NCI-H446 (cell line): ENCODE measurements at places on chromosomes 2 and 18.
A peak's percentile ranks its signal among the peaks of the same experiment; 100 is the strongest.

- DNase-seq, result no peak
Observed at GRCh38 chr2:223068071-223068470, 16.1 kb downstream of the KCNE4 start.

GRCh38 chr2:162888652-162889051 is 50.1 kb upstream of the KCNH7 start:
- DNase-seq, result peak; percentile 12

DNA sequence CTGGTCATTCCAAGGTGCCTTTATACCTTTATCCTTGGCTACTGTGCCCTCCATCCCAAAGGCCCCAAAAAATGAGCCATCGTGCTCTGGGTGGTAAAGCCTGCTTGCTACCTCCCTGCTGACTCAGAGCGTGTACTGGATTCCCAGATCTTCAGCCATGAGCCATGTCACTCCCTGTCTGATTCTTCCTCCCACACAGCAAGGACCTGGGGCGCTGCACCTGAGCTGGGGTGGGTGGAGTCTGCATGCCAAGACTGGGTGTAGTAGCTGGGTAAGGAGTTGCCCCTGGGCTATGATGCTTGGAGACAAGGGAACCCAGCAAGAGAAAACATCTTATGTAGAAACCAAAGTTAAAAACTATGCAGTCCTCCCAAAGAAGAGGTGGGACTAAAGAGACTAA is 37.2 kb upstream of the APCDD1 start:
- no peak for DNase-seq

- DNase-seq, result peak; percentile 28
Observed at GRCh38 chr2:173076581-173077345, 1.1 kb downstream of the MAP3K20 start.

GRCh38 chr2:238456970-238457926 is 30.5 kb downstream of the ASB1 start:
- no peak for DNase-seq

- no peak for DNase-seq
Observed at GRCh38 chr2:567865-568638, 109.2 kb downstream of the TMEM18 start.

DNA sequence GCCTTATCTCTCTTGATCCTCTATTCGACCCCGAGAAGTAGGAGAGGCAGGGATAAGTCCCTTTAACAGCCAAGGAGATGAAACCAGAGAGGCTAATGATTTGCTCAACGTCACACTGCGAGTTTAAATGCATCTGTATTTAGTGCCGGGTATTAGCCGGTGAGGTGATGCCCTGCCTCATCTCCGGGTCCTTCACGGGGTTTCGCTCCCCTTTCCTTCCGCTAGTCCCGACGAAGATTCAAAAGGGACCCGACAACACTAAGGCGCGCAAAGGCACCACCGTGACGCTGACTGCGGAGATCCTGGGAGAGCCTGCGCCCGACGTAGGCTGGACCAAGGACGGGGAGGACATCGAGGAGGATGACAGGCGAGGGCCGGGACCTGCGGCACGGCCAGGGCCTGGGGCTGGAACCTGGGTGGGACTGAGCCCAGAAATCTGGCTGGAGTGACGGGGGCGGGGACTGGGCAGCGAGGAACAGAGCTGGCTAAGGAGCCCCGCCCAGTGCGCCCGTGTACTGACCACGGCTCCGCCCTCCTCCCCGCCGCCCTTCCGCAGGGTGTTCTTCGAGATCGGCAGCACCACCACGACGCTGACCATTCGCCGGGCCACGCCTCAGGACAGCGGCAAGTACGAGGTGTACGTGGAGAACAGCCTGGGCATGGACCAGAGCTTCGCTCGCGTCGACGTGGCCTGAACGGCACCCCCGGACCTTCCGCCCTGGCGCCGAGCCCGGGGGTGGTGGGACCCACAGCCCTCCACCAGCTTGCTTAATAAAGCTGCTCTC is 1.0 kb upstream of the GMPPA start:
- DNase-seq, result no peak

DNA sequence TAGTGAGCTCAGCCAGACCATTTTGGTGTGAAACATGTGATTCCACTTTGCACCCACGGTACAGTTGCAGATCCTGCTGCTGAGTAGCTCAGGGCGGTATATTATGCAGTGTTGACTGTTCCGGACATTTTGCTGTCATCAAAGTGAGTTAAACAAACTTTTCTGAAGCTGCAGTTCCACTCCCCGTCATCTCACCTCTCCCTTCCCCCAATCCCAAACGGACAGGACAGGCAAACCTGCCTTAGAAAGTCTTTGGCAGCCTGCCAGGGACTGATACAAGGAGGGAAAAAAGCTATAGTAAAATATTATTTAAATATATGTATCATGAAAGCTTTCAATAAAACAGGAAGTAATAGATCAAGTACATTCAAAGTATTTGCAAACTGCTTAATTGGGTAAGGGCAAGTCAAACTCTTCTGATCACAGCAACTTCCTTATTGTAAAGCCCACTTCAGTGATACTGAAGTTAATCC is 35.5 kb upstream of the SP5 start:
- peak; percentile 22 for DNase-seq

- no peak for DNase-seq
Observed at GRCh38 chr18:40096675-40097074, 1858.4 kb upstream of the PIK3C3 start.

- no peak for DNase-seq
Observed at GRCh38 chr2:195202163-195202845, 454.7 kb upstream of the SLC39A10 start.

DNA sequence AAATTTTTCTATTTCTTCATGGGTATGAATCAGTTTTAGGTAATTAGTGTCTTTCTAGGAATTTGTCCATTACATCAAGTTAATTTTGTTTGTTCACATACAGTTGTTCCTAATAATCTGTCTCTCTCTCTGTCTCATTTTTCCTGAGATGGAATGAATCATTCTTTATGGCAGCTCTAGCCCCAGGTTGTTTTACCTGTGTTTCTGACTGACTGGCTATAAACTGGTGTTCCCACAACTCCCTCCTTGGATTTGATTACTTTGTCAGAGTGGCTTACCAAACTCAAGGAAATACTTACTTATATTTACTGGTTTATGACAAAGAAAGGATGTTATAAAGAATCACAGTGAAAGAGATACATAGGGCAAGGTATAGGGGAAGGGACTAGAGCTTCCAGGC is 15.1 kb downstream of the ADNP2 start:
- DNase-seq, result no peak

GRCh38 chr2:68390586-68390985 is 25.5 kb downstream of the PLEK start:
- DNase-seq, result no peak

- DNase-seq, result no peak
Observed at GRCh38 chr2:106108791-106109190, 85.3 kb downstream of the UXS1 start.

DNA sequence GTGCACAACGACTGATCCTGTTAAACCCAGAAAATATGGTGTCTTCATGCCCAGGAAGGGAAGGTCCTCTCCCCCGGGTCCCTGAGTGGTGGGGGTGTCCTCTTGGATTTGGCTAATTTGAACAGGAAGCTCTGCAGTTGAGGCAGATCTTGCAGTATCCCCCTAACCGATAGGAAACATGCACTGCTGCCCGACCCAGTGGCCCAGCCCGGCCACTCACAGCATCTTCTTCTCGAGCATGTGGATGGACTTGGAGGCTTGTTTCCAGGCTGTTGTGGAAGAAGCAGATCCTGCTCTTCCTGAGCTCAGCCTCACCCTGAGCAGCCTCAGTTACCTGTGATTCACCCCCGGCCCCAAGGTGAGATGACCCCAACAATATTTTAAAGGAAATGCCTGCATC is 46.4 kb upstream of the ASB1 start:
- no peak for DNase-seq

DNA sequence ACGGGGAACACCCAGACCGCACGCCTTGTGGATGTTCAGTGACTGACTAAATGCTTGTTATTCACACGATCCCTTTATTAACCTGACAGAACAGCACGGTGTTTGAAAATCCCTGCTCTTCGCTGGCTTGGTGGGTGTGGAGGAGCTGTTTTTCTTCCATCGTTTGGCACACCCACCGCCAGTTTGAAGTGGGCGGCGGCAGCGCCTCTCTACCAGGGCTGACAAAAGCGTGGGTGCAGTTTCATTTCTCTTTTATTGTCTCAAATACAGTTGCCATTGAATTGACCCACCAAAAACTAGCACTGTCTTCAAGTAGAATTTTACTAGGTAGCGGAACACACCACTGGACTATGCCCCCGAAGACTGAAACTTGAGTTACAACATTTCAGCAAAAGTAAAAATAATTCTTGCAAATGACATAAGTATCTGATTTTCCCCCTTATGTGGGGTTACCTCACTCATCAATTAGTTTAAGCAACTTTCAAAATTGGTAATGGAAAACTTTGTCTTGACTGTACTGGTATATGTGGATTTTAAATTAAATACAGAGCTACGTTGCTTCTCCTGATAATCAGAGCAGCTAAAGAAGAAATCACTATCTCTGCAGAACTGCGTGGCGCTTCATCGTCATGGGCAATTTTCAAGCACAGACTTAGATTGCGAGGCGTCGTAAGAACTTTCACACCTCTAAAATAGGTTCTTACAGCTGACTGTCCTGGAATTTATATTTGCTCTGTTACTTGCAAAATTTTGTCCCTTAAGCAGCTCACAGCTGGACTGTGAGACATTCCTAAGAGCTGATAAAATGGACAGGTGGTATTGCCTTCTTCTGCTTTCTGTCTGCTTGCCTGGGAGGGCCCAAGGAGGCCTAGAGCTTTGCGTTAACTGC is 60.9 kb downstream of the LDLRAD4 start:
- no peak for DNase-seq

DNA sequence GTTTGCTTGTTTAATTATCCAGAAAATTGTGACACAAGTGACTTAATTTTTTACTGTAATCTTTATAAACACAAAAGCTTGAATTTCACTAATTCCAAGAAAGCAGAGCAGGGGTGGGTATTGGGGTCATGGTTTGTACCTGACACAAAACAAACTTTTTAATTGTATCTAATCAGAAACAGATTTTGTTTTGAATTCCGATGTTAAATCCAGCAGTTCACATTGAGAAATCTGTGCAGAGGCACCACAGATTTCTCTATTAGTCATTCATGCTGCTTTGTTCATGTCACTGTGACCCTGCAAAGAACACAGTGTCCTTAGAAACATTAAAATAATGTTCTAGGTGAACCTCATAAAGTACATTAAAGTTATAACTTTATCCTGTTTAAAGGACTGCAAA is 443.4 kb downstream of the NYAP2 start:
- no peak for DNase-seq

GRCh38 chr18:45104049-45104395 is 423.3 kb downstream of the SETBP1 start:
- DNase-seq, result no peak

GRCh38 chr2:106085181-106085940 is 108.7 kb downstream of the UXS1 start:
- no peak for DNase-seq

- no peak for DNase-seq
Observed at GRCh38 chr18:24721388-24721787, 261.0 kb downstream of the HRH4 start.

- no peak for DNase-seq
Observed at GRCh38 chr2:216424274-216424673, 12.0 kb downstream of the SMARCAL1 start.

DNA sequence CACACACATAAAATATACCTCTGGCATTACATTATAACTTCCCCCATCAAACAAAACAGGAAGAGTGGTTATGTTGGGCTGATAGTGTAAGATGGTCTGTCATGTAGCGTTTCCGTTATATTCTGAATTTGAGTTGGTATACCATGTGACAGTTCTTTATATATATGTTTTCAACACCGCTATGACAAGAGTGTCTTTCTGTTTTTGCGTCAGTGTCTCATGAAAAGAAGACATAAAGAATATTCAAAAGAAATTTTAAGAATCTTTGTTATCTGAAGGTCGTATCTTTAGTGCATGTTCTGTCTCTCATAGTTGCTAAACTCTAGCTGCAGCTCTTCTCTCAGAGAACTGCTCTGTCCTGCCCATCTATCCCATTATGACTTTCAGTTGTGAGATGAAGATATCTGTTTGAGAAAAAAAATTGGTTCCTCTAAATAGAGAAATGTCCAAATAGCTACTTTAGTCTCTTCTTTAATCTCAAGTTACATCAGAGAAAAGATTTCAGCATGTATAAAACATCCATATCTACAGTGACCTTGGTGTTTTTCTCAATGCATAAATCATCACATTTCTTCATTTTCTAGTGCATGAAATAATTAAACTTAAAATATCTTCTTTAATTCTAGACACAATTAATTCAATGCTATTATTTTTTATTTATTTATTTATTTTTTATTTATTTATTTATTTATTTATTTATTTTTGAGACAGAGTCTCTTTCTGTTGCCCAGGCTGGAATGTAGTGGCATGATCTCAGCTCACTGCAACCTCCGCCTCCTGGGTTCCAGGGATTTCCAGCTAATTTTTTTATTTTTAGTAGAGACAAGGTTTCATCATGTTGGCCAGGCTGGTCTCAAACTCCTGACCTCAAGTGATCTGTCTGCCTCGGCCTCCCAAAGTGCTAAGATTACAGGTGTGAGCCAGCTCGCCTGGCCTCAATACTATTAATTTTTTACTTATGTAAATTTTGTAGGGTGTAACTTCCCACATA is 24.3 kb upstream of the PSME4 start:
- no peak for DNase-seq

DNA sequence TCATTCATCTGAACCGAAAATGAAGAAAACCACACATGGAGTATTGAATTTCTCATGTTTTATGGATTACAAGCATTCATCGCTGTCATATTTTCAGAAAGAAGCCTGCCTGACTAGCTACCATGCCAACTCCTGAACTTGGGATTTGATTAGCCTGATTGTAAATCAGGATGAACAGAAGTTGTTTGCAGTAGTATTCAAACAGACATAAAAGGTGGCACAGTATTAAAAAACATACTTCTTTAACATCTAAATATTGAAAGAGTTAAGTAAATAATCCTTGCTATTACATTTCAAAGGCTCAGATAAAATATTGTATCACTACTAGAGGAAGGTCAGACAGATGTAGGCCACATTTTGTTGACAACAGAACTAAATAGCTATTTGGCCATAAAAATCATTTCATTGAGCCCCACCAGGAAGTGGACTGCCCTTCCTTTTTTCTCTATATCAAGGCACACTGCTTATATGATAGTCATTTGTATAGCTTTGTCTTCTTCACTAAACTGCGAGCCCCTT is 21.6 kb downstream of the SLC38A11 start:
- peak; percentile 15 for DNase-seq

DNA sequence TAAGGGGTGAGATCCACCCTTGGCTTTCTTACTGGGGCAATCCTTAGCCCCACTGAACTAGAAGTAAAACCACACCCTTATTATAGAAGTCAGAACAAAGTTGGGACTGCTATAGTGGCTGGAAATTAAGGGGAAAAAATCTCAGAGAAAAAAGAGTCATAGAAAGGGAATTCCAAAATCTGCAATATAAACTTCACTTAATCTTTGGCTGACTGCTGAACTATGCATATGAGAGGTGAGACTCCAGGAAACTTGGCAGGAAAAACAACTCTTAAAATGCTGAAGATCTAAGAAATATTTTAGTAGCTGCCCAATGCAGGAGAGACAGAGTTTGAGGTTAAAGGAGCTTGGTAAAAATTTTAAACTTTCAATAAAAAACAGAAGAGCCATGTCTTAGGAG is 201.8 kb upstream of the FN1 start:
- no peak for DNase-seq
